CD4-positive, alpha-beta T cell treated with Interleukin-12 subunit alpha and Interleukin-12 subunit beta, for 1 hour (primary cell): ENCODE measurements at places on chromosomes 13 and 19.
A peak's percentile ranks its signal among the peaks of the same experiment; 100 is the strongest.

- no peak for DNase-seq
Observed at GRCh38 chr13:51370811-51371210, 31.3 kb downstream of the SERPINE3 start.

- no peak for DNase-seq
Observed at GRCh38 chr13:108120302-108120701, 95.0 kb downstream of the LIG4 start.

DNA sequence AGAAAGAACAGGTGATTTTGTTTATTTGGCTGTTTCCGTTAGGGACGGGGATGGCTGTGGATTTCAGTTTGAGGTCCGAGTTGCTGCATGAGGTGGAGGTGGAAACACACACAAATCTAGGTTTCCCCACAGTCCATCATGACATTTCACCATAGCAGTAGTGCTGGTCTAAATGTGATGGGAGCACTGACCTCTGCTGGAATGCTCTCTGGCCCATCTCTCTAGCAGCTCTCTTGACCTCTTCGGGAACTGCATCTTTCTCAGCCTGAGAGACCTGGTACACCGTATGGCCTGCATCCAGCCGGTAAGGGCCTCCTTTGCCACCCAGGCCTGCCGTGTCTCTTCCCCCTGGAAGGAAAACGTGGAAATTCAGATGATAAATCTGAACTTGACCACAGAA, 154.0 kb downstream of the RGCC start:
- no peak for DNase-seq

- no peak for DNase-seq
Observed at GRCh38 chr13:45974500-45974899, 78.0 kb downstream of the ZC3H13 start.

GRCh38 chr13:47033216-47033615, 136.4 kb upstream of the HTR2A start:
- no peak for DNase-seq

DNA sequence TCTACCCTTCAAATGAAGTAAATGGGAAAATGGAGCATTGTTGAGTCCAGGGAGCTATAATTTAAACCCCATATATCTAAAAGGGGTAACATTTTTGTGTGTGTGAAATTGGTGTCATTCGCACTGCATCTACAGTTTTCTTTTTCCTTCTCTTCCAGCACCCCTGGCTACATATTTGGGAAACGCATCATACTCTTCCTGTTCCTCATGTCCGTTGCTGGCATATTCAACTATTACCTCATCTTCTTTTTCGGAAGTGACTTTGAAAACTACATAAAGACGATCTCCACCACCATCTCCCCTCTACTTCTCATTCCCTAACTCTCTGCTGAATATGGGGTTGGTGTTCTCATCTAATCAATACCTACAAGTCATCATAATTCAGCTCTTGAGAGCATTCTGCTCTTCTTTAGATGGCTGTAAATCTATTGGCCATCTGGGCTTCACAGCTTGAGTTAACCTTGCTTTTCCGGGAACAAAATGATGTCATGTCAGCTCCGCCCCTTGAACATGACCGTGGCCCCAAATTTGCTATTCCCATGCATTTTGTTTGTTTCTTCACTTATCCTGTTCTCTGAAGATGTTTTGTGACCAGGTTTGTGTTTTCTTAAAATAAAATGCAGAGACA, 28.6 kb downstream of the ALOX5AP start:
- DNase-seq: no peak

- no peak for DNase-seq
Observed at GRCh38 chr13:51262501-51263211, 40.5 kb downstream of the FAM124A start.

GRCh38 chr13:30235216-30235615, 72.1 kb downstream of the KATNAL1 start:
- no peak for DNase-seq

- DNase-seq: no peak
Observed at GRCh38 chr13:28329395-28330158, 165.4 kb downstream of the FLT1 start.

DNA sequence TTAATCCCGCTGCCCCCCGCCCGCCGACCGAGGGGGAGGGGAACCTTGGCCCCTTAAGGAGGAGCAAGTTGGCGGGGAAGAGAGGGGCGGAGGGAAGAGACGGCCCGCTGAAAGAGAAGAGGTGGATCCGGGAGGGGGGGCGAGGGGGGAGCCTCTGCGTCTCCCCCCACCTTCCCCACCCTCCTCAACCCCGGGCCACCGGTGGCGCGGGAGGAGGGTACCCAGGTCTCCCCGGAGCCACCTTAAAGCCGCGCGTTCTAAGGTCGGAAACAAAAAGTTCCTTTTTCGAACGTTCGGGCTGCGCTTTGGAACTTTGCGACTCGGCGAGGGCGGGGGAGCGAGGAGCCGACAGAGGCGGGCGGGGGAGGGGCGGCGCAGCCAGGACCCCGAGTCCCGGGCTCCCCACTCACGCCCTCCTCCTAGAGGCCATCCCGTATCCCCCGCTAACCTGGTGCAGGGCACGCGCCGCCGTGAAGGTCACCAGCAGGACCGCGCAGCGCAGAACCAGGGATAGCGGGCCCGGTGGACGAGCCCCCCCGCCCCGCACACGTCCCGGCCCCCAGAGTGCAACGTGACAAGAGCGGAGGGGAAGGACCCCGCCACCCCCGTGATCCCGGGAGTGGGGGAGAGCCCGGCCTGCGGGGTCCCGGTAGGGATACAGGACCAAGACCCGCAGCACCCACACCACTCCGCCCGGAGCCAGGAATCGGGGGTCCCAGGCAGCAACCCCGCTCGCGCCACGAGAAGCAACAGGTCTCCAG, 659 bp downstream of the ERF start:
- DNase-seq: peak; percentile 78

- no peak for DNase-seq
Observed at GRCh38 chr13:29402166-29402636, 193.3 kb downstream of the SLC7A1 start.

- no peak for DNase-seq
Observed at GRCh38 chr13:98416408-98416807, 160.5 kb downstream of the STK24 start.

GRCh38 chr13:28316836-28317235, 178.1 kb downstream of the FLT1 start:
- no peak for DNase-seq

DNA sequence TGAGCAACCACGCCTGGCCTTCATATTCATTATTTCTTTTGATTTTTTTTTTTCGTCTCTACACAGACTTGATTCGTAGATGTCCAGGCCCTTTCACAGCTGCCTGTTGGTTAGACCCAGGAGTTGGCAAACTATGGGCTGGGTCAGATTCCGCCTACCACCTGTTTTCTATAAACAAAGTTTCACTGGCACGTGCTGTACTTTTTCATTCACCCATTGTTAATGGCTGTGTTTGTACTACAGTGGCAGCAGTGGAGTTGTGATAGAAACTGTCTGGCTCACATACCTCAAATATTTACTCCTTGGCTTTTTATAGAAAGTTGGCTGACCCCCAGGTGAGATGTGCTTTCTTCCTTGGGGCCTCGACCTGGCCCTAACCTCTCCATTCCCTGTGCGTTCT, 72.9 kb upstream of the TEX29 start:
- DNase-seq: no peak

- DNase-seq: peak; percentile 41
Observed at GRCh38 chr19:3670796-3671679, 29.2 kb downstream of the PIP5K1C start.

DNA sequence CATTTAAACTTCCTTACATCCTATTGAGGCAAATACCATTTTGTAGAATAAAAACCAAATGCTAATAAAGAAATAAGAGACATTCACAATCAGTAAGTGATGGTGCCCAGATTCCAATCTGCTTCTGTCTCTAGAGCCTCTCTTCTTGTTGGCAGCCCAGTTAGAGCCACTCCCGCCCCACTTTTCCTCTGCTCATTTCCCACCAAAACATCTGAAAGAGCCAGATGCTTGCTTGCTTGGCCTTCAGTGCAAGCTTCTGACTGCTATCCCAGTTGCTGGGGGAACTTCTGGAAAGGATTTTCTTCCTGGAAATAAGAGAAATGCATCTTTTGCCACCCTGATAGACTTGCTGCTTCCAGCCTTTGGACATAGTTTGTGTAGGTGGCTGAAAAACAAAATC, 12.9 kb downstream of the FRY start:
- no peak for DNase-seq

GRCh38 chr13:50580684-50581305, 262.7 kb downstream of the DLEU7 start:
- DNase-seq: no peak

GRCh38 chr19:49690656-49691242, at the start of gene CPT1C:
Gene CPT1C, plus strand, starts transcription at chr19:49691116. Its CDS starts 1,137 bp downstream, at chr19:49692253.
- DNase-seq: peak; percentile 70

DNA sequence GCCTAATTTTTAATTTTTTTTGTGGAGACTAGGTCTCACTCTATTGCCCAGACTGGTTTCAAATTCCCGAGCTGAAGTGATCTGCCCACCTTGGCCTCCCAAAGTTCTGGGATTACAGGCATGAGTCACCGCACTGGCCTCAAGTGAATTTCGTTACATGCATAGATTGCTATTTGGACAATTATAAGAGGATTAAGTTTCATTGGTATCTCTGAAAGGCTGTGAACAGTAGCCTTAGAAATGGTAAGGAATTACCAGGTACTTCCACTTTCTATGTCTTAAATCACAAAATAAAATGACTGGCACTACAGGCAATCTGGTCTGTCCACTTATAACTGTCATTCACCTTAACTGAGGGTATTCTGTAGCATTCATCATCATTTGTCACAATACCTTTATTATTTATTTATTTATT, 2.9 kb upstream of the CCDC9 start:
- no peak for DNase-seq

- no peak for DNase-seq
Observed at GRCh38 chr13:66716538-66716937, 513.6 kb downstream of the PCDH9 start.

- DNase-seq: no peak
Observed at GRCh38 chr19:42245231-42245630, 2.8 kb upstream of the GSK3A start.

DNA sequence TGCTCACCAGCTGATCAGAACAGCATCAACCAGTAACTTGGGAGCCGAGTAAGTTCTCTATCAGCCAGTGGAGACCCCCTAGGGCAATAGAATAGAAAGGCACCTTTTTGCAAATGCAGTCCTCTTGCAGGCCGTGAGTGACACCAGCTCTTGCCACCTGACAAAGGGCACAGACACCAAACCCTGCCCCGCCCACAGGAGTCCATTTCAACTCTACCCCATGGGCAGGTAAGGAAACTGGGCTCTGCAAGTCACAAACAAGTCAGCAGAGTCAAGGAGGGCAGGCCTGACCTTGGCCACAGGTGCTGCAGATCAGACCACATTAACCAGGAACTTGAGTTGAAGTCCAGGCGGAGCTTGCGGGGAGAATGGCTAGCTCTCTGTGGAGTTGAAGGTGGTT, 77.4 kb upstream of the SPATA13 start:
- DNase-seq: no peak

GRCh38 chr19:56351208-56351607, 36.6 kb upstream of the ZSCAN5A start:
- DNase-seq: no peak

DNA sequence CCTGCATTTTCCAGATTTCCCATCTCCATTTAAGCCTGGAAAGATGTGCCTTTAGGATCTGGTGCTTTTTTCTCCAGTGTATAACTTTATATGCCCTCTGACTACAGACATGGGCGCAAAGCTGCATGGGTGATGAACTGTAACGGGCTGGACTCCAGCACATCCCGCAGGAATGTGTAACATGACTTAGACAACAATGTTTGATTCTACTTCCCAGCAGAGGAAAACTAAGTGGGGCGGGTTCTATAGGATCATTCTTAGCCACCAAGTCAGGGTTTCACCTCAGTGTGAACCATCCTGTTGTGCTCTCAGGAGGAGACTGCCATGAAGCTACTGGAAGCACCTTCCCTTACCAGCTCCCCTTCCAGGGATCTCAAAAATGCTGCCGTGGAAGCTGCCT, 93.2 kb upstream of the SERP2 start:
- no peak for DNase-seq
